ENCODE measurements at places on chromosomes 3 and 15.

GRCh38 chr15:80596521-80596976 is 98.6 kb upstream of the ABHD17C start:
- no peak for DNase-seq

- no peak for DNase-seq
Measured at GRCh38 chr3:49265661-49266386, 11.2 kb downstream of the C3orf62 start.

DNA sequence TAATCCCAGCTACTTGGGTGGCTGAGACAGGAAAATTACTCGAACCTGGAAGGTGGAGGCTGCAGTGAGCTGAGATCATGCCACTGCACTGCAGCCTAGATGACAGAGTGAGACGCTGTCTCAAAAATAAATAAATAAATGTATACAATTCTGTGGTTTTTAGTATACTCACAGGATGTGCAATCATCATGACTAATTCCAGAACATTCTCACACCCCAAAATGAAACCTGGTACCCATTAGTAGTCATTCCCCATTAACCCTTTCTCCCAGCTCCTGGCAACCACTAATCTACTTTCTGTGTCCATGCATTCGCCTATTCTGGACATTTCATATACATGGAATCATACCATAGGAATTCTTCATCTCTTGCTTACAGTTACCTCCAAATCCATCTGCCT is 44.5 kb downstream of the LRRFIP2 start:
- DNase-seq: no peak

DNA sequence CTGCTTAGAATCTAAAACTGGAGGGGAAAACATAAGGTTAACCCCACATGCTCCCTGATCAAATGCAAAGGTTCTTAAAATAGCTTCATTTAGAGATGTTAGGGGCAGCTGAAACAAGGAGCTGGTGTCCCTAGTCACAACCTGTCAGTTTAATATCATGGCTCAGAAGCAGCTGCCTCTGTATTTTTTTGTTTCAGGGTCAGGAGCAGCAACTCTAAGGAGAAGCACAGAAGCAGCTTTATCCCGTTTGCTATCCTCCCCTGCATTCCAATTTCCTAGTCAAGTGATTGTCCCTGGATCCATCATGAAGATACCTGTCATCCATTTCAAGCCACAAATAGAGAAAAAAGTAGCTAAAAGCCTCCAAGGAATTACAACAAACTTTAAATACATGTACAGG is 4.1 kb downstream of the FILIP1L start:
- DNase-seq: no peak

DNA sequence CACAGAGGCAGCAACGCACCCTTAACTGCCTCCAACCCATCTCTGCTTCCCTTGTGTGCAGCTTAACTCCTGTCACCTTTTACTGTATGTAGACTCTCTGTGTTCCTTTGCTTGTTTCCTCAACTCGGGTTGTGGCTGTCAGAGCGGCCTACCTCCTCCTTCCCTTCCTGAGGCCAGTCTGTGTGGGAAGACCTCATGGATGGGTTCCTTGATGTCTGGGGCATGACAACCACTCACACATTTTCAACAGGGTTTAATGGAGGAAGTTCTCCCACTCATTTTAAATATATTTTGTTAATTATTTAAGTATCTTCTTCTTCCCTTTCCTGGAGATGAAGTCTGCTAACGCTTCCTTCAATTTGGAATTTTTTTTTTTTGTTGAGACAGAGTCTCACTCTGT is 1.8 kb upstream of the CSPG5 start:
- no peak for DNase-seq

- DNase-seq: no peak
Measured at GRCh38 chr3:120475722-120476377, 25.1 kb upstream of the FSTL1 start.

DNA sequence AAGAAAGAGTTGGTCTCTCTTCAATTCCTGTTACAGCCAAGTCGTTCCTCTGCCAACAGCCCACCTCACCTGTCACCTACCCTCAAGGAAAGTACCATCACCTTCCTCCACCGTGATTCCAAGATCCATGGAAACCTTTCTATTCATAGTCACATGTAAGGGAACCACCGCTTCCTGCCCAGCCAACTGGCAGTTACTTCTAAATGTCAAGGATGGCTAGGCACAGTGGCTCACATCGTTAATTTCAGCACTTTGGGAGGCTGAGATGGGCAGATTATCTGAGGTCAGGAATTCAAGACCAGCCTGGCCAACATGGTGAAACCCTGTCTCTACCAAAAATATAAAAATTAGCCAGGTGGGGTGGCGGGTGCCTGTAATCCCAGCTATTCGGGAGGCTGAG is 82.8 kb downstream of the FOXP1 start:
- DNase-seq: no peak

GRCh38 chr3:65343736-65344135 is 655.9 kb upstream of the ADAMTS9 start:
- no peak for DNase-seq

- no peak for DNase-seq
Measured at GRCh38 chr3:172263781-172264486, 184.3 kb downstream of the GHSR start.

DNA sequence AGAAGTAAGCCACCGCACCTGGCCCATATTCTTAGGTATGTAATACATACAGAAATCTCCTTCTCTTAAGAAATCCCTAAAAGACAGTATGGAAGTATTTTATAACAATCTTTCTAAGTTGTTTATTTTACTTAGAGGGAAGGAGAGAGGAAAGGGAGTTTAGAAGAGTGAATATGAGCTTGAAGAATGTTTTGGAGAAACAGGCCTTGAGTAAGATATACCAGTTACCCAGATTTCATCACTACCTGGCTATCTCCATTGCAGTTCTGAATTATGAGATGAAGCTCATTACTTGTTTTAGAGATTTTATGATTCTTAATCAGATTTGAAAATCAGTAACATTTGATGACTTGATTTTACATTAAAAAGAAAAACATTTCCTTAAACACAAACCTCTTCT is 71.9 kb downstream of the DCUN1D1 start:
- no peak for DNase-seq

Data from muscle of arm (tissue), 14 donors.